ENCODE measurements at places on chromosomes 2 and 18.

- no peak for DNase-seq
These were observed 48.1 kb upstream of the RAPH1 start for GRCh38 chr2:203583084-203583695.

DNA sequence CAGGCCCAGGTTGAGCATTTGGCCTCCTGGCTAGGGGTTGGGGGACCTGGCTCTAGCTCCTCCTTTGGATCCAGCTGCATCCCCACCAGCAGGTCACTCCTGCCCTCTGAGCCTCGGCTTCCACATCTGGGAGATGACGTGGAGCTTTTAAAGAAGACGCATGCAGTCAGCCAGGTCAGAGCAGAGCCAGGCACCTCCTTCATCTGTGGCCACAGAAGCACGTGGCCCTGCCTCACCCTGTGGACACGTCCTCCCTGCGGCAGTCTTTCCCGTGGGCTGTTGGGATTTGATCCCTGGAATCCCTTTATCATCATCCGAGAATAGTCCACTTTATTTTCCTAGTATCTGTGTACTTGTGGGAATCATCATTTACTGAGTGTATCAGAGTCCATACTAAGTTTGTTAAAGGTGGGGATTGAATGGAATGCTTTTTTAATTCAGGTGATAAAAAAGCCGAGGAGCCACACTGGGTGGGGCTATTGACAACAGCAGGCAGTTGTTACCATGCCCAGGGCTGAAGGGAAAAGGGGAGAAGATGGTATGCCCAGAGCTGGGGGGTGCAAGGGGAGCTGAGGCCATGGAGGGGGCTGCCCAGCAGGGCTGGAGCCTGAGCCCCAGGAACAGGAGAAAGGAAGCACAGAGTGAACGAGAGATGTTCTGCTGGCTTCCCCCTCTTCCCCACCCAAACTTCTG lies 170.1 kb downstream of the LAMA1 start:
- no peak for DNase-seq

DNA sequence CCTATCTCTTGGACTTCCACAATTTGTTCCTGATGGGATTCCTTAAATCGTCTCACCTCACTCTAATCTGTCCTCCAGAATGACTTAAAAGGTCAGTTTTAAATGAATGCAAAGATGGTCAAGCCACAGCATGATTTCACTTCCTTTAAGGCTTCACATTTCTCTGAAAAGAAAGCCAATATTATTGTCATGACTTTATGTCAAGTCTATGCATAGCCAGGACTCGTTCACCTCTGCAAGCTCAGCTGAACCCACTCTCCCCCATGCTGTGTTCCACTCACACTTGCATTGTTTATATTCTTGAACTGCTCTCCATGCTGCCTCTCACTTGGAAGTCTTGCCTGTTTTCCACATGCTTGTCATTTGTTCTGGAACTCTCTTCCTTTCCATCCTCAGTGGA lies 298.4 kb upstream of the MMADHC start:
- no peak for DNase-seq

GRCh38 chr2:226514895-226515294 lies 284.7 kb downstream of the IRS1 start:
- DNase-seq, result no peak

DNA sequence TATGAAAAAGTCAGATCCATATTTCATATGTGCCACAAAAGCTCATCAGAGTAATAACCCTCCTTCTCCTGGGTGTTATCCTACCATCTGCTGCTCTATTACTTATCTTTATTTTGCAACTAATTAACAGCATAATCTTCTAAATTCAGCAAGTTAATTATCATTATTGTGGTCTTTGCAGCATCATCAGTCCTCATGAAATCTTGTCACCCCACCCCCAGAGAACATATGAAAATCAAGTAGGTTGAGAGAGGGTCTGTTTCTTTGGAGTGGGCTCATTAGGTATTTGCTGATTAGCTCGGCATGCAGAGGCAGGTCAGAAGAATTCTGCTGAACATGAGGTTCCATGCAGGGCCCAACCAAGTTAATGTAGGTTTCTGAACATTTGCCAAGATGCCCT lies 64.8 kb downstream of the ATF2 start:
- no peak for DNase-seq

All from activated T-cell treated with anti-CD3 and anti-CD28 coated beads, Interleukin-2, amount 50 U/mL, for 1 hour (primary cell).